Urinary bladder (tissue), 4 donors: ENCODE measurements at places on chromosomes 5 and 9. TPM values are rescaled to one million over a fixed set of nuclear protein-coding genes. Genes with fewer than 3 reads are reported as not detected.

KCTD16 gene
- total RNA-seq = 1.6 TPM

PKN3 gene
- 2.4 TPM for total RNA-seq

KCNIP1 gene
- 3.0 TPM for total RNA-seq

EQTN gene
- total RNA-seq = 0.74 TPM

SERF1A gene
- total RNA-seq = 6.7 TPM

LCN9 gene
- total RNA-seq = not detected

DMRT3 gene
- total RNA-seq = not detected

INIP gene
- total RNA-seq = 25.9 TPM
